Activated T-helper 17 cell treated with anti-CD3 and anti-CD28 coated beads, Interleukin-2, amount 50 U/mL, for 72 hours (primary cell): ENCODE measurements at places on chromosomes 11 and 22.

- no peak for ATAC-seq
These were observed 17.0 kb downstream of the KCNE3 start for GRCh38 chr11:74450318-74450717.

DNA sequence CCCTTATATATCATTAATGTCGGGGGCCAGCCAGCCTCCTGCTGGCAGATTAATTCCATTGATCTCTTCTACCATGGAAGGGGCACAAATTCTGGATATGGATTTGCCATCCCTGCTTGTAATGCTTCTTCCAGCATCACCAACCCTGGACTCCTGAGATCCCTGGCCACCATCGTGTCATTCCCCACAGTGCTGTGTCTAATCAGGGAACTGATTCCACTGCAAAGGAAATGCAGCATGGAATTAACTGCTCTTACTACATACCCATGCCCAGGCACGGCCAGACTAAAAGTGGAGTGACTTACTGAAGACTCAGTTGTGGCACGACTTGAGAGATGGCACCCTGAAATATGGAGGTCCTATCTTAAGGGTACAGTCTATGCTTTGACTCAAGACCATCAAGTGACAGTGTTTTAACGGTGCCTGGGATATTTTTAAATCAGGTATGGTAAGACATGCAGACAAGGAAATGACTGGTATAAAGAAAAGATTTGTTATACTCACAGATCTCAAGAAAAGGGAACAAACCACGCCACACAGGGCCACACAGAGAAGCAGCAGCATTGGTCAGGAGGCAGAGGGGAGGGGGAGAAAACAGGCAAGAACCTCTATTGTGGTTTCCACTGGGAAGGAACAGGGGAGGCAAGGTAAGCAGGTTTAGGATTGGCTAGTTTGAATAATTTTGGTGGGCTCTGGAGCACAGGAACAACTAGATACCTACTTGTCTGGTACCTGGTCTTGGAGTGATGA, 65.1 kb downstream of the IGLL5 start:
- ATAC-seq, result no peak

- no peak for ATAC-seq
These were observed 5.6 kb upstream of the MUC6 start for GRCh38 chr11:1041936-1042608.

DNA sequence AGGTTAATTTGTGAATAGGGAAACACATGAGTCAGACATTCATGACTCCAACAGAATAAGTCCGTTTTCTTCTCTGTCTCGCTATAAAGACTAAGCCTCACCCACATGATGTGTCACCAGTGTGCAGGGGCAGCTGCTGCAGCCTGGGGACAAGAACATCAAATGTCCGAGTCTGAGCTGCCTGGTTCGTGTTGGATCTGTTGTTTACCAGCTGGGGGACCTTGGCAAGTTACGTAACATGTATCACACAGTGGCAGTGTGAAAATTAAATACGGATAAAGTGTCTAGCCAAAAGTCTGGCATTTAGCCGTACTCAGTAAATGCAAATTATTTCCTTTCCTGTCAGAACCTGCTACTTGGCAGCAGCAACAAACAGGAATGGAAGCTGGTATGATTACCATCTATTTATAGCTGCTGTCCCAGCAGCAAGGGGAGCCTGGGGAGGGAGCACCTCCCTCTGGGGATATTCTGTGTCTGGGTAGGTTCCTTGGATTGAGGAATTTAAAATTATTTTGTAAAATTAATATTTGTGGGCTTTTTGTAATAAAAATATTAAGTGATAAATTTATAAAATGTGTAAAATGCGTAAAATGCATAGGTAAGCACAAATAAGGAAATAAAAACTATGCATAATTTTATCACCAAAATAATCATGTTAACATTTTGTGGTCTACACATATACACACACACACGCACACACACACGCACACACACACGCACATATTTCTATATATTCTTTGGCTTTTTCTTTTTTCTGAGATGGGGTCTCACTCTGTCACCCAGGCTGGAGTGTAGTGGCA, 1.3 kb upstream of the CLDN25 start:
- no peak for ATAC-seq

DNA sequence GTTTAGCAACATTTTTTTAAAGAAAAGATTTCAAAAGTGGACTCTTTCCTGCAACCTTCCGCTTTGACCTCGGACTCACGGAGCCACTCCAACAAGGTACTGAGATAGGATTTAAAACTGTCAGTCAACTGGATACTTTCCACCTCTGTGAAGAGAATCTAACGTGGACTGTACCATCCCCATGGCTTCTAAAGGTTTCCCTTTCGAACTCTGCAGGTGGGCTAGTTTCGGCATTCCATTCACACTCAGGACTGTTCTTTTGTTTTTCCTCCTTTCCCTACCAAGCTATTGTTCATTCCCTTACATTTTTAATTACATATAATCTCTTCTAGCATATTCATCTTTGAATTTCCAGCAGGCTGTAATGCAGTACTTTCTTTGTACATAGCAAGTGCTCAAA, 88.5 kb upstream of the AKIP1 start:
- ATAC-seq, result no peak

DNA sequence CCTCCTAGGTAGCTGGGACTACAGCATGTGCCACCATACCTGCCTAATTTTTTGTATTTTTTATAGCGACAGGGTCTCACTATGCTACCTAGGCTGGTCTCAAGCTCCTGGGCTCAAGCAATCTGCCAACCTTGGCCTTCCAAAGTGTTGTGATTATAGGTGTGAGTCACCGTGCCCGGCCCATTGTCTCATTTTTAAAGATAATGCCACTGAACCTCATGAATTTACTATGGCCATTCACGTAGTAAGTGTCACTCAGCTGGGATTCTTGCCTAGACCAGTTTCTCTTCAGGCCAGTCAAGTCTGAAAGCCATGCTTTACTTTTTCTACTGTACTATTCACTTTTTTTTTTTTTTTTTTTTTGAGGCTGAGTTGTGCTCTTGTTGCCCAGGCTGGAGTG, 22.4 kb downstream of the DEPDC5 start:
- ATAC-seq, result no peak

DNA sequence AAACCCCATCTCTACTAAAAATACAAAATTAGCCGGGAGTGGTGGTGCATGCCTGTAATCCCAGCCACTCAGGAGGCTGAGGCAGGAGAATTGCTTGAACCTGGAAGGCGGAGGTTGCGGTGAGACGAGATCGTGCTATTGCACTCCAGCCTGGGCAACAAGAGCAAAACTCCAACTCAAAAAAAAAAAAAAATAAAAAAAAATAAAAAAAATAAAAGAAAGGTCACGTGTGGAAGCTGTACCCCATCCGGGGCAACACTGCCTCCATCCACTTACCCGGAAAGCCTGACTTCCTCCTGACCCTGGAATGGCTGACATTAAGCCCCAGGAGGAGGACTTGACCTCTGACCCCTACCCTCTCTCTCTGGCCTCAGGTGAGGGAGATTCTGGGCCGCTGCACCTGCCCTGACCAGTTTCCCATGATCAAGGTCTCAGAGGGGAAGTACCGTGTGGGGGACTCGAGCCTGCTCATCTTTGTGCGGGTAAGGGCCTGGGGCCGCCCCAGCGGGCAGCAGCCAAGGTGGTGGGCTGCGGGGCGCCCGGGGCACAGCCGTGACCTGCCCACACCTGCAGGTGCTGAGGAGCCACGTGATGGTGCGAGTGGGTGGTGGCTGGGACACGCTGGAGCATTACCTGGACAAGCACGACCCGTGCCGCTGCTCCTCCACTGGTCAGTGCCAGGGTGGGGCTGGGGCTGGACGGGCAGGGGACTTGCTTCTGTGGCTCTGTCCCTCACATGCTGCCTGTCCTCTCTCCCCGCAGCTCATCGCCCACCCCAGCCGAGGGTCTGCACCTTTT, 3.8 kb downstream of the GAS2L1 start:
- no peak for ATAC-seq

GRCh38 chr11:8963569-8964323, 496 bp downstream of the TMEM9B start:
- peak; percentile 79 for ATAC-seq

GRCh38 chr11:134866215-134866614, 454.2 kb upstream of the B3GAT1 start:
- no peak for ATAC-seq

DNA sequence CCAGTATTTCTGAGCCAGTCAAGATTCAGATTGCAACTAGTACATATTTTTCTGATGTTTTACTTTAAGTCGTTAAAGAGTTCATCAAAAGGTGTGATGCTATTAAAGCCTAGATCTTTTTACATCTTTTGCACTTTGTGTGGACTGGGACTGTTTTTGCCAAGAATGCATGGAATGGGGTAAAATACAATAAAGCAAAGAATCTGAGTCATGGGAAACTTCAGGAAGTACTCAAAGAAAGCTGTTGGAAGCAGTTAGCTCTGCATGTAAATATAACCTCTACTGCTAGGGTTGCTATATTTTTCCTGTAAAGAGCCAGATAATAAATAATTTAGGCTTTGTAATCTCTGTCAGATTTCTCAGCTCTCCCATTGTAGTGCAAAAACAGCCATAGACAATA, 20.9 kb downstream of the ATXN10 start:
- no peak for ATAC-seq

GRCh38 chr22:36586271-36586670, 57.3 kb upstream of the EIF3D start:
- no peak for ATAC-seq

DNA sequence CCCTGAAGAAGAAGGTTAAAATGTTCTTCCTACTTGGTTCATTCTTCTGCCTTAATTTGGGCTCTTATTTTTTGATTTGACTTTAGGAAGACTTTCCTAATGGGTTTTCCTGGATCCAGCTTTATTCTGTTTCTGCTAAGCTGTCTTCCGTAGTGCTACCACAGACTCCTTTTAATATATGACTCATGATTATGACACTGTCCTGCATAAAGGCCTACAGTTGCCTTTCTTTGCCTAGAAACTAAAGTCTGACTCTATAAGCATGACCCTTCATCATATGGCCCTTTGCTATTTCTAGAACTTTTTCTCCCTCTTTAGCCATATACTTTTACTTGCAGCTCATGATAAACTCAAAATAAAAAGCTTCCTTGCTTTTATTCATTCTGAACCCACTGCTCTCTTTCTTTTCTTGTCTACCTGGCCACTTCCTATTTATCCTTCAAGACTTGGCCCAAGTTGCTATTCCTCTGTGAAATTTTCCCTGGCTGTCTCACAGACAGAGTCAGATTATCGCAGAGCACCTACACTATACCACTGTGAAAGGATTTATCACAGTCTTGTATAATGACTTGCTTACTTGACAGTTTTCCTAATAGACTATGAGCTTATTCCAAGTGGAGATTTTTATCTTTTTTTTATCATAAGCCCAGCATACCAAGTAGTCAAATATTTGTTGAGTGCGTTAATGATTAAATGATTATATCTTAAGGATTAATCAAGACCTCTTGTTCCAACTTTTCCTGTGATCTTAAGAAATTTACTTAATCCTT, 24.7 kb downstream of the TBCEL start:
- ATAC-seq, result no peak

DNA sequence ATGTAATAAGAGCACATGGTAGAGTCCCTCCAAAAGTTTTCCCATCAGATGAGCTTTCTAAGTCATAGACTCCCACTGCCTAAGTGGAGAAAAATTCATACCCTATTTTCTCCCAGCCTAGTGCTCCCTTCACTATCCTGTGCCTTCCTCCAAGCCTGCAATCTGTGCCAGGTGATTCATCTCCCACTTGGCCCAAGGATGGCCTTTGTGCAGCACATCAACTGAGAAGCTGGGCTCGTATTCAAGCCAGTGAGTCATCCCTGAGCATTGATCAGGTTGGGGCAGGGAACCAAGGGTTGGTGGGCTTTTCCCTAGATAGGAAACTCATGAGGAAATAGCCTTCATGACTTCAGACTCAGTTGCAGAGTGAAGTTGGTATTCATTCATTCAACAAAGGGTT, 64.6 kb downstream of the PANX1 start:
- no peak for ATAC-seq

- no peak for ATAC-seq
These were observed 478 bp upstream of the CD248 start for GRCh38 chr11:66317322-66317722.

- ATAC-seq, result no peak
These were observed 776 bp downstream of the DGCR6 start for GRCh38 chr22:18906896-18907295.

DNA sequence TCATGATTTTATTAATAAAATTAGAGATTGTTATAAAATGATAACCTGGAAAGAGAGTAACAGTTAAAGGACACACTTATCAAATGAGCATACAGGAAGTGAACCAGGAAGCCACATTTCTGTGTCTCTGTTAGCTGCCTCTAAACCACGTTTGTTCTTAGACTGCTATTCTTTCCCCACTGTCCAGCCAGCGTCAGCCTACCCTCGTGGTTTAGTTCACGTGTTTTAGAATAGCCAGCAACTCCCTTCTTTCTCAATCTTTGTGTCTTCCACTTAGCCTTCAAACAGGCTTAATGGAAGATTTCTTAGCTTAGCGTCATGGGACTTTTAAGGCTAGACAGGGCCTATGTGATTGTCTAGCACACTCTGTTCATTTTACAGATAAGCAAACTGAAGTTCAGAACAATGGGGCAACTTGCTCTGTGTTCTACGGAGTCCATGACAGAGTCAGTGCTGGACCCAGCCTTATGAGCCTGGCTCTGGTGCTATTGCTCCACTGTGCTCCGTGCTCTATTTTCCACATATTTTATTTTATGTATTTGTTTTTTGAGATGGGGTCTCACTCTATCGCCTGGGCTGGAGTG, 27.2 kb downstream of the GRAMD1B start:
- peak; percentile 23 for ATAC-seq

GRCh38 chr11:19218786-19219460, 17.1 kb upstream of the CSRP3 start:
- ATAC-seq, result no peak

DNA sequence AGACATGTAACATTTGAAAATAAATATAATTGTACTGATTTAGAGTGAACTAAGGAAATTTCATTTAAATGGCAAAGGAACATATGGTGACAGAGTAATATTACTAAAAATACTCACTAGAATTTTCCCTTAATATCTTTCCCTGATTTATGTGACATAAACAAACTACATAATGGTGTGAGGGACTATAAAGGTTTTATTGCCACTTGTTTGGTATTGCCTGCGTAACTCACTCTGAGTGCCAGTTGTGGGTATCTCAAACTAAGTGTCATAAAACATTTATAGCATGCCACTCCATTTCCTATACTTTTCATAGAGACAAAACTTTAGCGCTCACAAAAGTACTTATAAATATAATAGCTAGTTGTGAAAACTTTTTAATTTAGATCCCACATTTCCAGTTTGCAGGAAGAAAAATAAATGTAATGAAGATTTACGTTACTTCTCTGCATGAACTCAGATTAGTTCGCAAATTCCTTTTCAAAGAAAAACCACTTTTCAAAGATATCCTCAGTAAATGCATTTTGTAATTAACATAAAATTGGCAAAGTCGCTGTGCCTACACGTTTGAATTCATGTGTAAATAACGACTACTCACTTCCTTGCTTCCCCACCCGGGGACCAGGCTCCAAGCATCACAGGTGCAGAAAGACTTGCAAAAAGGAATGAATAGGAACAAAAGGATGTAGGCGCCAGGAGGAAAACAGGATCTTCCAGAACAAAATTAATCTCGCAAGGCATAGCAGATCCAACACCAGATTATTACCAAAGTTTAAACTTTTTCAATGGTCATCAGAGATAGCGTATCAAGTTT, 1.6 kb upstream of the QSER1 start:
- ATAC-seq, result no peak
